Stimulated activated CD4-positive, alpha-beta T cell treated with anti-CD3 and anti-CD28 coated beads, Interleukin-1b, Interleukin-23, amount 100 ng/mL, for 48 hours (primary cell): ENCODE measurements at places on chromosomes 11 and 22.

GRCh38 chr22:49790912-49791311 is 36.8 kb downstream of the BRD1 start:
- no peak for DNase-seq

DNA sequence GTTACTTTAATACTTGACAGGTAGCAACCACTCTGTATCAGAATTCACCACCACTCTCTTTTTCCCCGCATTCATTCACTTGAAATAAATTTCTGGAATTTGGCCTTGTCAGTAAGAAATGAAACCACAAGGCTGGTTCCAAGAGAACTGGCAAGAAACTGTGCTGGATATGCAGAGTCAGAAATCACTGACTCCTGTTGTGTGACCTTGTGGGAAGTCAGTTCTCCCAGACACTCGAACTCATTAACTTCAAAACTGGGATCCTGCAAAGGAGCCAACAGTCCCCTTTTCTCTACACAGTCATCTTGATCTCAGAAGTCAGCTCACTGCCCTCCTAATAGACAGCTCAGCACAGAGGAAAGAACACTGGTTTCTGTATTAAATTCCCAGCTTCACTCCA is 142.7 kb downstream of the LRRC4C start:
- DNase-seq, result no peak

- DNase-seq, result no peak
These were observed 41.2 kb upstream of the KLHL35 start for GRCh38 chr11:75474240-75474639.

- no peak for DNase-seq
These were observed 44.1 kb downstream of the MACROD1 start for GRCh38 chr11:64121663-64122410.

GRCh38 chr11:9015677-9016076 is 11.9 kb upstream of the NRIP3 start:
- DNase-seq, result peak; percentile 63

- DNase-seq, result no peak
These were observed 68.2 kb downstream of the BBOX1 start for GRCh38 chr11:27108809-27109208.

- no peak for DNase-seq
These were observed 1083.2 kb upstream of the CNTN5 start for GRCh38 chr11:97937501-97937900.
